ENCODE measurements at places on chromosomes 2 and 18. TPM values are rescaled to one million over a fixed set of nuclear protein-coding genes. Genes with fewer than 3 reads are reported as not detected.

ST8SIA3 gene
- total RNA-seq: 1.5 TPM

KCNF1 gene
- 3.0 TPM for total RNA-seq

- DNase-seq: no peak
Measured at GRCh38 chr2:62192811-62193210, 3.1 kb upstream of the B3GNT2 start.

DNA sequence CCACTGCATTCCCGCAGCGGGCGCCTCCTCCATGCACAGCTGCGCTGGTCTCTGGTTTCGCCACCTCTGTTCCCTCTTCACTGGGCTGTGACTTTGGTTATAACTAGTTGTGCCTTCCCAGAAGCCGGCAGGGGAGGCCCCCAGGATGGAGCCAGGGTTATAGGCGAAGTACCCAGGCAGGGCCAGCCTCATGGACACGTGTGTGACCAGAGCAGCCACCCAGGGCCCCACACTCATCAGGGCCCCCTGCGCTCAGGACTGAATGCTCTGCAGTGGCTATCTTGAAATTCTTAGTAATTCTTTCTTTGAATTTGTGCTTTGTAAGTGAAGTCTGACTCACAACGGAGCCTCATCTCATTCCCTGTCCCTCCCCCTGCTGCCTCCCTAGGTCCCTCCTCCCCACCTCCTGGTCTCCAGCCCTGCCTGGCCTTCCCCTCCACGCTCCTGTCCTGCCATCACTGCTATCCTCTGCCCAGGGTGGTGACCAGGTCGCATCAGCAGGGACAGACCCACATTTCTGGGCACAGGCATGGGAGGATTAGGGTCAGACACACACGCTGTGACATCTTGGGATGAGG, 38.1 kb upstream of the LBH start:
- no peak for DNase-seq

DNA sequence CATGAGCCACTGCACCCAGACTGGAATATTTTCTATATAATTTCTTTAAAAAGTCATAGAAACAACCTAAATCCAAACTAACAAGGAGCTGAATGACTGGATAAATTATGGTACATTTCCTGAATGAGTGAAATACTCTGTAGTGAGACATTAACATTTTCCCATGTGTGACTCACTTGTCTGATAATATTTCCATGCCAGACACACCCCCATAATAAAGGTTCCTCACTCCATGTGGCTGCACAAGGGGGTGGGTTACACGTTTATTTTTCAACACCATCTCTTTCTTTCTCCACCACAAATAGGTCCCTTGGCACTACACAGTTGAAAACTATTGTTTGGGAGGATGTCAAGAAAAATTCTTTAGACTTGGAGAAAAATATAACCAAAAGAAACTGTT, 266.3 kb upstream of the LYPD1 start:
- no peak for DNase-seq

DNA sequence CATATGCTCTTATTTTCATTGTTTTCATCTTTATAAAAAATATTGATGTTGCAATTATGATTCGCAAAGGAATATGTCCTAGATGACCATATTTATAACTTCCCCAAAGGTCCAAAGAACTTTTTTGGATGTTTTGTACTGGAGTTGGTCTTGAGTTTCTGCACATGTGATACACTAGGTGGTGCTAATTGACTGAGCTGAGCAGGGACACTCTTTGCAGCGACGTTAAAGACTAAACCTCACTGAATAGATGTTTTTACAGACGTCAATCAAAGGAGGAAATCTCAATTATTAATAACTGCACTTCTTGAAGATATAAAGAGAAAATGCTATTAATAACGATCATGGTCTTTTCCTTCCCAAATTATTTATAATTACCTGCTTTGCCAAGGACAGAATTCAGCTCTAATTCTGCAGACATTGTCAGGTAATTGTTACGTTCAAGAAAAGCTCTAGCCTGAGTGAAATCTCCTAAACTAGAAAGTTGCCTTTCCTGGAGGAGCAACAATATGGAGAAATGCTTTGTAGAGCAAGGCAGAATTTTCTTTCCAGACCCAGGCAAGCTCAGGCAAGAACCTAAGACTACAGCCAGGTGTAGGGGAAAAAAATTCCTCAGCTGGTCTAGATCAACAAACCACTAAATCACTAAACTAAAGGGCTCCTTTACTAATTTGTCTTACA, 119.3 kb upstream of the RBBP8 start:
- DNase-seq: no peak

GRCh38 chr18:42929857-42930256, 185.6 kb downstream of the RIT2 start:
- no peak for DNase-seq

- DNase-seq: no peak
Measured at GRCh38 chr2:85628658-85629057, 12.7 kb downstream of the USP39 start.

DNA sequence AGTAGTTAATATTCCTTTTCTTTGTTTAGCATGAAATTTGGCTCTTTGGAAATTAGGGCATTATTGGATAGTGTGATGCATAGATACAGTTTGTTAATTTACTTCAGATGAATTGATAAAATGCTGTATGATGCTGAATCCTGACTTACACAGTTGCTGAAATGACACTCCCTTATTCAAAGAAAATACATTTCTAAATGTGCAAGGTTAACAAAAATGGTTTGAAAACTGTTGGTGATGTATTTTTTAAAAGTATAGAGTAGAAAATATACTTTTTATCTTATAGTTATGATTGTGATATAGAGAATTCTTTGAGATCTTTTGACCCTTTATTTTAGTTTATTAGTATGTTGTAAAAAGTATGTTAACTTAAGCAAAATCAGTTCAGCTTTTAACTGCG, 27.8 kb downstream of the VAPA start:
- DNase-seq: no peak

DNA sequence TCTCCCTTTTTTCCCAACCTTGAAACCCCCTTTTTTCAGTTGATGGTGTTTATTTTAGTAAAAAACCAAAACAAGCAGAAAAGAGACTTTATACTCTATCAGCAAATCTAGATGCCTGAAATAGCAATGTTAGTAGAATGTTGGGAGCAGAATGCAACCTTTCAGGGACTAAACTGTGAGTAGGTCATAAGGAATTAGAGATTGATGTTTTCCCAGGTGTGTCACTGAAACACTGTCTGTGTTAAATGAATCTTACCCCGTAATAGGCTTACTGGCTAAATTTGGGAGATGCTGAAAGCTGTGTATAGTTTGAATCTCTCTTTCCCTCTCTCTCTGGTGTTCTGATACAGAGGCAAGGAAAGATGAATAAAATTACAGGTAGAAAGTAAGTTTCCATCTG, 43.8 kb downstream of the AGFG1 start:
- DNase-seq: no peak

- peak; percentile 22 for DNase-seq
Measured at GRCh38 chr18:39685303-39685902, 2119.8 kb upstream of the CELF4 start.

All from H7 (cell line).